Aorta (tissue), 5 donors: ENCODE measurements at places on chromosomes 4 and X. TPM values are rescaled to one million over a fixed set of nuclear protein-coding genes. Genes with fewer than 3 reads are reported as not detected.
A peak's percentile ranks its signal among the peaks of the same experiment; 100 is the strongest.

DNA sequence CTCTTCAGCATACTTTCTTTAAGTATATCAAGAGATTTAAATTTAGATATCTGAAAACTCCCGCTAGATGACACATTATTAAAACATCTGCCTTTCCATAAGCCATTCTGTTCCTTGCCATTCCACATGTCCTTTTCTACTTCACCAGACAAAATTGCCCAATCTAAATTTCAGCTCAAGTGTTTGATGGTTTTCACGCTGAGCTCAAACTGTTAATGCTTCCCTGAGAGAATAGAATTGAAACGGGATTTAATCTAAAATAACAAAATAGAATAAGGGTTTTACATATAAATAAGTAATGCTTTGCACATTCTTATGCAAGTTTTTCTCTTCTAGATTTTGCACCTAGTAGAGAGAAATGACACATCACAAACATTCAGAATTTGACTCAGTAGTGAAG, 764.5 kb upstream of the TENM3 start:
- no peak for DNase-seq
- H3K27ac ChIP-seq, result no peak overlapping the region
- no peaks in the 10 kb centered on the region for H3K36me3 ChIP-seq
- H3K27me3 ChIP-seq, result no peaks in the 10 kb centered on the region
- H3K4me1 ChIP-seq, result no peaks in the 10 kb centered on the region

SEC24D gene
- total RNA-seq, result 127 TPM

DNA sequence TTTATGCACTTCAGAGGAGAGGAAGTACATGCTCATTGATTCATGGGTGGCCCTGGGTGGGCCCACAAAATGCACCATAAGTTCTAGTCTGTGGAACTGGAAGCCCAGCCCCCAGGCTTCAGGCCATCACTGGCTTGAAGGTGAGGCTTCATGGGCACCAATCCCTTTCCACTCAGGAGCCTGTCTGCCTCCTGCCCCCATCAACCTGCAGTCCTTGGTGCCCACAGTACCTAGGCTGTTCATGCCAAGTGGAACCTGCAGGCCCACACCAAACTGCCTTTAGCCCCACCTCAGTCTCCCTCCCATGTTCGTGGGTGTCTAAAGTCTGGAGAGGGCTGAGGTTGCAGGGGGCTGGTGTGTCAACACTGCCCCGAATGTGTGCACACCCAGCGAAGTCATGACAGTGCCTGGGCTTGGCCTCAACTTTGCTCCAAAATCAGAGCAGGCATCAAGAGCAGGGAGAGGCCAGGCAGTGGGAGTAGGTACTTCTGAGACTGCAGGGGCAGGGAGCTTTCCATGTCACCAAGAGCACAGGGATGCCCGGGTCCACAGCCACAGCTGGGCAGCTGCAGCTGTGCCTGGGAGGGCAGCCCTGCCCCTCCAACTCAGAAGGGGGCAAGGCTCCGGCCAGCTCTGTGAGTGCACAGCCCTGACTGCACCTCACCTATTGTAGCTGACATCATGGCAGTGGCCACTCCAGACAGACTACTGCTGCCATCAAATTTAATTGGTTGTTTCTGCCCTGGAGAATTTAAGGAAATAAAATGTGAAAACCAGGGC, 1250.4 kb upstream of the IGFBP7 start:
- DNase-seq, result peak; percentile 25
- H3K4me3 ChIP-seq, result no peak overlapping the region
- H3K36me3 ChIP-seq, result no peaks in the 10 kb centered on the region
- H3K27ac ChIP-seq, result no peak overlapping the region

RNF175 gene
- 1.0 TPM for total RNA-seq
